Right atrium auricular region (tissue), 2 donors: ENCODE measurements at places on chromosomes 7 and 10. TPM values are rescaled to one million over a fixed set of nuclear protein-coding genes. Genes with fewer than 3 reads are reported as not detected.

CUTC gene
- 37.5 TPM for total RNA-seq

EZH2 gene
- 0.98 TPM for total RNA-seq

GRCh38 chr10:34207343-34207742, 607.8 kb downstream of the PARD3 start:
- DNase-seq, result no peak
- H3K4me1 ChIP-seq, result no peaks in the 10 kb centered on the region
- H3K36me3 ChIP-seq, result no peaks in the 10 kb centered on the region
- H3K4me3 ChIP-seq, result no peak overlapping the region

- H3K4me1 ChIP-seq, result peaks cover 12% of the 10 kb centered on the region
- H3K4me3 ChIP-seq, result no peak overlapping the region
- no peaks in the 10 kb centered on the region for H3K27me3 ChIP-seq
- no peak overlapping the region for H3K27ac ChIP-seq
- DNase-seq, result no peak
- no peaks in the 10 kb centered on the region for H3K36me3 ChIP-seq
Observed at GRCh38 chr10:89360157-89360556, 17.7 kb upstream of the IFIT1B start.

GRCh38 chr10:59098831-59099452, 77.5 kb upstream of the PHYHIPL start:
- H3K36me3 ChIP-seq, result no peaks in the 10 kb centered on the region
- H3K4me1 ChIP-seq, result no peaks in the 10 kb centered on the region
- H3K27ac ChIP-seq, result no peak overlapping the region
- H3K27me3 ChIP-seq, result no peaks in the 10 kb centered on the region

- no peaks in the 10 kb centered on the region for H3K27me3 ChIP-seq
- H3K4me3 ChIP-seq, result no peak overlapping the region
- H3K4me1 ChIP-seq, result no peaks in the 10 kb centered on the region
- no peaks in the 10 kb centered on the region for H3K36me3 ChIP-seq
Observed at GRCh38 chr10:131076356-131076755, 235.2 kb downstream of the TCERG1L start.

DNA sequence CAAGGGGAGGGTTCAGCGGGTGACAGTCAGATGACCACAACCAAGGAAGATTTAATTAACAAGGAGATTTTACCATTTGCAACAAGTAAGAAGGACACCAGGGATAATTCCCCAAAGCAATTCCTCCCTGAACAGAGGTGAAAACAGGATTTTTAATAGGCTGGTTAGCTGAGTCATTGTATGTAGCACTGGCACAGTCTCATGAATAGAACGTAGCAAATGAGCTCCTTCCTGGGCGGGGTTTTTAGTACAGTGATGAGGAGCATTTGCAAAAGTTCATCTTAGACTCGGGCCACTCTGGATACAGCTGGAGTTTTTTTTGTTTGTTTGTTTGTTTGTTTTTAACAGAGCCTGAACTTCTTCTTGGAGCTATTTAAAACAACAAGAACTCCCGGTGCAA, 39.0 kb downstream of the TAC1 start:
- H3K36me3 ChIP-seq, result no peaks in the 10 kb centered on the region
- no peak overlapping the region for H3K4me3 ChIP-seq
- H3K27me3 ChIP-seq, result no peaks in the 10 kb centered on the region
- no peak overlapping the region for H3K27ac ChIP-seq
- no peaks in the 10 kb centered on the region for H3K4me1 ChIP-seq
